Activated CD4-positive, alpha-beta memory T cell treated with anti-CD3 and anti-CD28 coated beads, Interleukin-2, amount 10 ng/mL, durations not matched to agents 7 days and 5 days (primary cell): ENCODE measurements at places on chromosomes 7 and 10. TPM values are rescaled to one million over a fixed set of nuclear protein-coding genes. Genes with fewer than 3 reads are reported as not detected.

Gene TMEM270
- total RNA-seq: not detected

Gene ATP5MK
- total RNA-seq: 299 TPM

Gene LARP4B
- 99.0 TPM for total RNA-seq

Gene AGR2
- total RNA-seq: not detected

Gene ANKRD61
- total RNA-seq: not detected

Gene FKBP9
- 0.98 TPM for total RNA-seq

Gene CUX1
- total RNA-seq: 21.1 TPM

Gene NUTM2E
- 0.18 TPM for total RNA-seq

DNA sequence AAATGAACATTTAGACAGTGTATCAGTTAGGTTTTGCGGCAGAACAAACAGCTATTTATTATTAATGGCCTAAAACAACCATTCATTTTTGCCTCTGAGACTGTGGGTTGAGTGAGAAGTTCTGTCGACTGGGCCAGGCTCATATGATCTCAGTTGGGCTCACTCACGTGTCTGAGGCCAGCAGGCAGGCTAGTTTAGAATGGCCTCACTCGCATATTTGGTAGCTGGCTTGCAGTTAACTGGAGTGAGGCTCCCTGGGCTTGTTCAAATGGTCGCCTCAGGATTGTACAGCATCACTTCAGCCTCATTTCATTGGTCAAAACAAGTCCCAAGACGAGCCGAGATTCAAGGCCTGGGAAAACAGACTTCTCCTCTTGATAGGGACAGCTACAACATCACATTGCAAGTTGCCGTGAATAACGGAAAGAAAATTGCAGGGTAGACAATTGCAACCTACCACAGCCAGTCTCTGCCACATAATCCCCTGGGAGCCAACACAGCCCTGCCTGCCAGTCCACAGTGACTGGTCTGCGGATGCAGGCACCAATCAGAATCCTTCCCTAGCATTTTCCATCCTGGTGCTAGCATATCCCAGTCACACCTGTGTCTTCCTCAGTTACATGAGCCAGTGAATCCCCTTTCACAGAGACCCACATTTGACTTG is 23.1 kb upstream of the PPIF start:
- DNase-seq: no peak

GRCh38 chr7:159191236-159191635 is 46.6 kb upstream of the VIPR2 start:
- DNase-seq: no peak

DNA sequence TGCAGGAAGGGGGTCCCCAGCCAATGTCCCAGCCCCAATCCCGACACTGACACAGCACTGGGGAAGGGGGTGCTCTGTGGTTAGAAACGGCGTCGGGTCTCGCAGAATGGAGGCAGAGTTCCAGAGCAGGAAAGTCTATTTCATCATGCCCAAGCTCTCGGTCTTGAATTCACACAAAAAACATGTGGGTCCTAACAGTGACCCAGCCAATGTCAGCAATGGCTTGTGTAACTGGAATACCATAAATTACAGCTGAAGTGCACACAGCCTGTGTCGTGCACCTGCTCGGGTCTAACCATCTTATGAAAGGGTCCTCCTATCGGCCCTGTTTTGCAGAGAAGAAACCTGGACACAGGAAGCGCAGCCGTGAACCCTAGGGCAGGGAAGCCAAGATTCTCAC is 324.1 kb downstream of the ADARB2 start:
- no peak for DNase-seq

GRCh38 chr7:96026611-96027010 is 254.3 kb downstream of the DYNC1I1 start:
- no peak for DNase-seq

- DNase-seq: no peak
Measured at GRCh38 chr7:111743244-111743847, 181.1 kb upstream of the IMMP2L start.

- DNase-seq: no peak
Measured at GRCh38 chr7:15853832-15854470, 167.5 kb upstream of the MEOX2 start.

GRCh38 chr7:94980418-94981142 is 73.2 kb downstream of the PPP1R9A start:
- no peak for DNase-seq

DNA sequence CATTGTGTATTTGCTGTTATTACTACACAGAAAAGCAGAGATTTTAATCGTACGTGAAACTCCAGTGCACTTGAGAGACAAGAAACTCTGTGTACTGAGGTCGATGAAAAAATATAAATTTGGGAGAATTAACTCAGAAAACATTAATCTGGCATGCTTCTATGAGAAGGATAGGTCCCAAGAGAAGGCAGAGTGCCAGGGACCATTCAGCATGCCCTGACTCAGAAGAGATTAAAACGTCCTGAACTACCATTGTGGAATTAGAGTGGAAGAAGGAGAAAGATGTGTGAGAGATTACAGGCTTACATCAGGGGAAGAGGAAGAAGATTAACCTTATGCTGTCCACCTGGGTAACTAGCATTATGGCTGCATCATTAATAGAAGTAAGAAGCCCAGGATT is 72.4 kb downstream of the REEP3 start:
- DNase-seq: no peak

- no peak for DNase-seq
Measured at GRCh38 chr10:93788413-93789208, 30.9 kb downstream of the LGI1 start.

DNA sequence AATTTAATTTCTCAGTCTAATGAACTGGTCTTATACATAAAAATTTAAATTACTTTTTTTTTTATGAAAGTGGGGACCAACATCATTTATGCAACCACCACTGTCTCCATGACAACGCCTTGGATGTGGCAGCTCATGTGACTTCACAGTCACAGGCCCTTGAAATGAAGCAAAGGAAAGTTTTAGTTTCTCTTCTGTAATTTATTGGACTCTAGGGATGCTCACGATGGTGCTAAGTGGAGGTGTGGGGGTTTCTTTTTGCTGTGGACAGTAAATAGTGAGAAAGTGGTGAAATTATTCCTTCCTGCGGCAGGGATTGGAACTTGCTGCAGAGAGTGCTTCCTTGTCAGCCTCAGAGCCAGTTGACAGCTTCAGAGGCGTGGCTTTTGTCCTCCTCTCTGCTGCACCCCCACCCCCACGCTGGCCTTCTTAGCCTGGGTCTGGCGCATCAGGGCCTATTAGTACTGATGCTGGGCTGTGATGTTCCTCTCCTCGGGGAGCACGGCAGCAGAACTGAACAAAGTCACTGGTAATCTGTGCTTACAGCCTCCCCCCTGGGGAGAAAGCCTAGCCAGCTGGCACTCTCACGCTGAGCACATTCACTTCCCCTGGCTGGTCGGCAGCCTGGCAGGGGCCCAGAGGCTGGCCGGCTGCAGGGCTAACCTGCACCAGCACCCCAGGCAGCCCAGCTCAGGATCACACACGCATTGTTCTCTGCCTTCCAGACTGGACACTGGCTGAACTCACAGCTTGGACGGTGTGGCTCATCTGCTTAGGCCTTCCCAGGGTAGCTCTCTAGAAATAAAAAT is 517.5 kb upstream of the GALNT17 start:
- DNase-seq: no peak
